ENCODE measurements at places on chromosomes 11 and 22.
A peak's percentile ranks its signal among the peaks of the same experiment; 100 is the strongest.

- no peak for DNase-seq
These were observed 32.1 kb upstream of the SLC5A12 start for GRCh38 chr11:26753723-26754504.

DNA sequence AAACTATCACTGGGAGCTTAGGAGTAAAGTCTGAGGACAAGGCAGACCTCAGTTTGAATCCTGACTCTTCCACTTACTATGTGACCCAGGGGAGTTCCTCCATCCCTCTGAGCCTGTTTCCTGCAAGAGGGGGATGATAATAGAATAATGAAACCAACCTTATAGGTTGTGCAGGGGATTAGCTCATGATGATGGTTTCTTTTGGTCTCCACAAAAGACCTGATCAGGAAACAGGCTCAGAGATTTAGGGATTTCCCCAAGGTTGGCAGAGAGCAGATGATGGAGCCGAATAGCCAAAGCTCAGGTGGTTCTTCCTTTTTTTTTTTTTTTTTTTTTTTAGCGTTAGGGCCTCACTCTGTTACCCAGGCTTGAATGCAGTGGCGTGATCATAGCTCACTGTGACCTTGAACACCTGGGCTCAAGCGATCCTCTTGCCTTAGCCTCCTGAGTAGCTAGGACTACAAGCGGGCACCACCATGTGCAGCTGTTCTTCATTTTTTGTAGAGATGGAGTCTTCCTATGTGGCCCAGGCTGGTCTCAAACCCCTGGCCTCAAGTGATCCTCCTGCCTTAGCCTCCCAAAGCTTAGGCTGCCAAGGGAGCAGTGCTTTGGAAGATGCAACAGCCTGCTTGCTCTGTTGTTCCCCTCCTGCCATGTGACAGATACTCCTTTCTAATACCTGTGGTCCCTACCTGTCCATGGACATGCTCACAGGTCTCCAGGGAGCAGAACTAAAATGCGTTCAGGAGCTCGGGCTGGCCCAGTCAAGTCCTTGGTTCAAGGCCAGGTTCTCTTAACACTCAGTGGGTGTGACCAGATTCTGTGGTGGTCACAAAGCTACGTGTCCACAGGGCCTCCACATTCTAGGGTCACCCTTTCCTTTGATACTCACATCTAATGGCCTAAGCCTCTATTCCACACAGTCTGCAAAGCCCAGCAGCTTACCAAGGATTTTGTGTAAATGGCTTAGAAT, 22.3 kb downstream of the PATZ1 start:
- no peak for DNase-seq

- no peak for DNase-seq
These were observed 13.8 kb downstream of the PAMR1 start for GRCh38 chr11:35511666-35512065.

- DNase-seq: no peak
These were observed 48.0 kb upstream of the SORL1-AS1 start for GRCh38 chr11:121500717-121501116.

- DNase-seq: peak; percentile 71
These were observed 90.6 kb downstream of the RPS6KA4 start for GRCh38 chr11:64449381-64450167.

DNA sequence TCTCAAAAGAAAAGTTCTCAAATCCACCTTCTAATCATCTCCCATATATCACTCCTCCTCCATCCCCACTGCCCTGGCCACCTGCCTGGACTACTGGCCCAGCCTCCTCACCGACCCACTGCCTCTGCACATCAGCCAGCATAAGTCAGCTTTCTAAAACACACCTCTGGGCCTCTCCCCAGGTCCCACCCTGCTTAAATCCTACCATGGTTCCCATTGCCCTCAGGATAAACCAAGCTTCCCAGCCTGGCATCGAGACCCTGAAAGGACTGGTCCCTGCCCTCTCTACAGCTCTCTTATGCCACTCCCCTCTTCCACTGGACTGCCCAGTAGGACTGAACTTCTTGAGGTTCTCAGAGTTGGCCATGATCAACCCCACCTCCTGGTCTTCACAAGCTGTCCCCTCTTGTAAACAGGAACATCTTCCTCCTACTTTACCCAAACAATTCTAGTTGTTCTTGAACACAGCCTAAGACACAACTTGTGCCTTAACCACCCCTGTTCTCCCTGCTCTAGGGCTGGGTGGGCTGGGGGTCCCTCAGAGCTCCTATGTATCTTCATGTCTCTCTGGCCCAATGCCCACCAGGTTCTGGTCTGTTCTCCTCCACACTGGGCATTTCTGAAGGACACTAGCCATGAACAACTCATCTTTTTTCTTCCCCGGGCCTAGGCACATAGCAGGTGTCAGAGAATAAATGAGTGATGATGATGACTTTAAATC, 12.6 kb upstream of the P2RY6 start:
- peak; percentile 17 for DNase-seq

DNA sequence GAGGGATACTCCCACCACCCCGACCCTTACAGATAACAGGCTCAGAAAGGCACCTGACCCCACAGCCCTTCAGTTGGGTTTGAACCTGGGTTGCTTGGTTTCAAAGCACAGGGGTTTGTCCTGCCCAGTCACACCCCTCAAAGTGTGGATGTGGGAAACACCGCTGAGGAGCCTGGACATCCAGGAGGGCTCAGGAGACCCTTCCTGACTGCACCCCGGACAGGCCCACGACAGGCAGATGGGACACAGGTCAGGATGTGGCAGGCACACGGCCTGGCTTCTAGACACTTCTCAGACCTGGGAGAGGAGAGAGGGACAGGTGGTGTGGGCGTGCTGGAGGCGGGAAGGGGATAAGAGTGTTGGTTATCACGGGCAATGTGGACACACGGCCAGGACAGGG, 932.3 kb downstream of the BRD1 start:
- no peak for DNase-seq

DNA sequence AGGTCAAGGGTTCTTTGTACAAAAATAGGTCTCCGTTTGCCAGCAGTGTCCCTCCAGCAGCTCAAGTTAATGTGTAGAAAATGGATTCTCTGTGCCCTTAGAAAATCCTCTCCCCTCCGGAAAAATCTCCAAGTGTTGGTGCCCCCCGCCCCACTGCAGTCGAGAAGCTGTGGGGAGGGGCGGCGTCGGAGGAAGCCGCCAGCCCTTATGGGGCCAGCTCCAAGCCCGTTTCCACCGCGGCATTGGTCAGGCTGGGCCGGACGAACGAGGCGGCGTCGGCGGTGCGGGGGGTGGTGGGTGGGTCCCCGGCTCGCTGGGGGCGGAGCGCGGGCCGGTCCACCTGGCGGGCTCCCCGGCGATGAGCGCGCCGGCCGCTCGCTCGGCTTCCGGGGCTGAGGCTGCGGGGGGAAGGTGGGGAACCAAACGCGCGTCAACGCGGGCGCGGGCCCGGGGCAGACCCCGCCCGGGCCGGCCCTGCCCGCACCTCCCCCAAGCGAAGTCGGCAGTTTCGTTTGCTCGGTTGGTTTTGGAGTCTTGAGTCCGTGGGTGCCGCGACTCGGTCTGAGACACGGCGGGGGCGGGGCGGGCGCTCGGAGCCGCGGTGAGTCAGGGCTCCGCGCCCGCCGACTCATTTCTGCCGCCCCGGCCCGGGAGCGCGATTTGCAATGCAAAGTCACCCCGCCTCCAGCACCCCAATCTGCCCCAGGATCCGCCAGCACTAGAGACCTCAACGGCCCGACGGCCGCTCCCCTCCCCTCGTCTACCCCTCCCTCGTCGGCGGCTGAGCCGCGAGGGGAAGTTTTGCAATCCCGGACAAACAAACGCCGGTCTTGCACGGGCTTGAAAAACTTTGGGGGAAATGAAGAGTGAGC, 1.4 kb downstream of the ASCL2 start:
- peak; percentile 79 for DNase-seq

DNA sequence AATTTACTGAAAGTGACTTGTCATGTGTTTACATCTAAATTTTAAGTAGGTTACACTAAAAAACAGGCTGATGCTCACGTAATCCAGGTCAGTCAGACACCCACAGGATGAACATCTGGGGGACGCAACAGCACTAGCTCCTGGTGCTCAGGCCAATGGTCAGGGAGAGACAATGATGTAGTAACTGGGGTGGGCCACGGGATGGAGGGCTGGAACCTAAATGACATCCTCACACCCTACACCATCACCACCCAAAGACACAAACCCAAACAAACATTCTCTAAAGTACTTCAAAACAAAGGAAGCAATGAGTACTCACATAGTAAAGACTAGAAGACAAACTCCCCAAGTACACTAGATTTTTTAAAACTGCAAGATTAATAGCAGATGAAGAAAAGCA, 53.5 kb upstream of the SLC25A1 start:
- no peak for DNase-seq
